ENCODE measurements at places on chromosomes 5 and 9.

- no peak for DNase-seq
Measured at GRCh38 chr5:54610197-54610944, 92.8 kb downstream of the SNX18 start.

GRCh38 chr9:135302329-135303279, 177.0 kb upstream of the PPP1R26 start:
- no peak for DNase-seq

DNA sequence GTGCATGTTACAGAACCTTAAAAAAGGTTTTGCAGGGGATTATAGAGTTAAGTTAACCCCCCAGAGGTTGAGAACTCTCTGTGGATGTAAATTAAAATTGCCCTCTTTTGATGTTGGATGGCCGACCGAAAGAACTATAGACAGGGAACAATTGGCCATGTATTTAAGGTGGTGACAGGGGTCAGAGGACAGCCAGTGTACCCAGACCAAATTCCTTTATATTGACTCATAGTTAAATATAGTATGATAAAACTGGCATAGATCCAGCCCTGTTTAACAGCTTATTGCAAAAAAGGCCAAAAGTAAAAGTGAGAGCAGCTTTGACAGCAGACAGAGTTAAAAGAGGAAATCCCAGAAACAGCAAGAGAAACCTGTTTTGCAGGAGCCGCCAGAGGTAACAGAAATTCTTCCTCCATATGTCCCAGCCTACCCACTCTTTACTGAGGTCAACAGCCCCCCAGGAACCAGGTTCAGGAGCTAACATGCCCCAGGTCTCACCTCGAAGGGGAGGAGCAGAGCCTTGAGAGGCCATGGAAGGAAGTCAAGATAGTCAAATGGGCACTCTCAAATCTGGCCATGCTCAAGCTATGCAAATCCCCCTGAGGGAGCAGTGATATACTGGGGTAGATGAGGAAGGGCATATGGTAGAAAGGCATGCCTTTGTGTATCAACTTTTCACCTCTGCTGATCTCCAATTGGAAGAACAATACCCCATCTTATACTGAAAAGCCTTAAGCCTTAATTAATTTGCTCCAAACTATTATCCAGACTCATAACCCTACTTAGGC, 156.4 kb upstream of the COX7C start:
- DNase-seq, result no peak

DNA sequence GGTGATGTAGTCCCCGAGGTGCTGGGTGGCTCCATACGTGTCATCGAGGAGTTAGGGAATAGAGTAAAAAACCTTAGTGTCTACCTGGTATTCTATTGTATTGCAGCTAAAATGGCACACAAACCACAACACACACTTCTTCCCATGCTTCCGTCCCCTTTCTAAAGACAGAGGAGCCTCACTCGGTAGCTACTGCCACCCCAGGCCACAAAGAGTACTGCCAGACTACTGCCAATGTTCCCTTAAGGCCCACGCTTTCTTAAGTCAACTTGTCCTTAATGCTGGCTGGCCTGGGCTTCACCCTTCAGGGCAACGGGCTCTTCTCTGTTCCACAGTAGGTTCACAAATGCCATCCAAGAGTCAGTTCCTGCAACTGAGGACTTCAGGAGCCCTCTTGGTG, 673.0 kb downstream of the ELAVL2 start:
- DNase-seq, result no peak

GRCh38 chr5:74665816-74666215, 19.2 kb upstream of the HEXB start:
- DNase-seq, result no peak

Measured in NCI-H1105 (cell line).